ENCODE measurements at places on chromosomes 7 and 10.

- DNase-seq, result no peak
These were observed 115.8 kb upstream of the FAM204A start for GRCh38 chr10:118457824-118458428.

DNA sequence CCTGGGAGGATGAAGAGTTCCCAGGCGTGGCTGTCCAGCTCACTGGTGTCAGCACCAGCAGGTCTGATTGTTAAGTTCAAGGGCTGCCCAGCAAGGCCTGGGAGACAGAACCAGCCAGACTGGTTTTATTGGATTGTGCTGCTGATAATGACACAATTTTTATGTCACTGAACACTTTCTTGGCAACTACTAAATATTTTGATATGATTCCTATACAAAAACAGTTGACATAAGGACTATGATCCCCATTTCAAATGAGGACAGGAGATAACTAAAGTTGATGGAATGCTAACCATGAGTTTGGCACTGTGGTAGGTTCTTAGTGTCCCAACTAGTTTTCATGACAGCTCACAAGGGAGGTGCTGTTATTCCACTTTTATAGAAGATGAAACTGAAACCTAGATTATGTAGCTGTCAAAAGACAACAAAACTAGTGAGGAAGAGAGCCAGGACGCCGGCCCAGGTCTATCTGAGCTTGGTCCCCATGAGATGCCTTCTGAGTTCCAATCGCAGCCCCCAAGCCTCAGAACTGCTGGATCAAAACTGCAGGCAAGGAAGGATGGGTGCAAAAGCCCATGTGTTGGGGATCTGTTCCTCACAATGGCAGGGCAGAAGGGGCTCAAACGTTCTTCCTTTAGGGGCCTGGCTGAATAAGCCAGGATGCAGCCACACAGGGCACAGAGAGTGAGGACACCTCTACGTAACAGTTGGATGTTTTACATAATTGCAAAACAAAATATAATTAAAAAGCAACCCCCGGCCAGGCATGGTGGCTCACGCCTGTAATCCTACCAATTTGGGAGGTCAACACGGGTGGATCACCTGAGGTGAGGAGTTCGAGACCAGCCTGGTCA is 52.8 kb downstream of the COBL start:
- DNase-seq, result no peak

- no peak for DNase-seq
These were observed 558.9 kb downstream of the PARD3 start for GRCh38 chr10:34256216-34256615.

DNA sequence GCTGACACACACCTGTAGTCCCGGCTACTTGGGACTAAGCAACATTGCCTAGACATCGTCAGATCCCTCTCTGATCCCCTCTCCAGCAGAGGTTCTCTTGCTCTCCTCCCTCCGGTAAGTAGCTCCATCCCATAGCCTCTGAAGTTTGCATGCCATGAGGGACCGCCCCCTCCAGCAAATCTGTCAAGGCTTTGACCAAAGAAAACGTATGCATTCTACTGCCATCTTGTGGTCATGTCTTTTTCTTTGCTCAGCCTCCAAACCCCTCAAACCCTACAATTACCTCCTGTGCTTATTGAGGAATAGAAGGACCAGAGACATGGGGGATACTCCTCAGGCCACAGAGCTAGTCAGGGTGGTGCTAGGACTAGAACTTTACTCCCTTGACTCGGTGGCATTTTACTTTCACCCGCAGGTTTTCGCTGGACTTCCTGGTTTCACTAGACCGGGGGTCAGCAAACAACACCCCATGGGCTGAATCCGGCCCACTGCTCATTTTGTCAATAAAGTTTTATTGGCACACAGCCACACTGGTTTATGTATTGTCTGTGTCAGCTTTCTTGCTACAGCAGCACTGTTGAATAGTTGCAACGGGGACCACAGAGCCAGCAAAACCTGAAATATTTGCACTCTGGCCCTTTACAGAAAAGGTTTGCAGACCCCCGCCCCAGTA is 202.6 kb upstream of the FOXK1 start:
- peak; percentile 19 for DNase-seq

DNA sequence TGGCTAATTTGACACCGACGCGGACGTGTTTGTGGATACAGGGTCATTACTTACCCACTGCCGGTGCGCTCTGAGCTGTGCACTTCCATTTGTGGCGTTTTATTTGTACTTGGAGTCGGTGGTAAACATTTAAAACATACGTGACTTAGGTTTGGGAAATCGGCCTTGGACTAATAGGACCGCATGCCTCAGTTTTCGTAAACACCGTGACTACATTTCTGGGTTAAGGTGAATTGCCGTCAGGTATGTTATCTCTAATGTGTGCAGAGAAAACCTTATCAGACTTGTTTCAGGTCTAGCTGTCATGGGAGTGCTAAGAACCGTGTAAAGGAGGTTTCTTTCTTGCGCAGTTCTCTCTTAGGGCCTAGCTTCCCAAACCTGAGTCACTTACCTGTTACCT is 51.7 kb upstream of the NCF1 start:
- DNase-seq, result no peak

- no peak for DNase-seq
These were observed 37.3 kb downstream of the DNAH11 start for GRCh38 chr7:21580073-21580521.

DNA sequence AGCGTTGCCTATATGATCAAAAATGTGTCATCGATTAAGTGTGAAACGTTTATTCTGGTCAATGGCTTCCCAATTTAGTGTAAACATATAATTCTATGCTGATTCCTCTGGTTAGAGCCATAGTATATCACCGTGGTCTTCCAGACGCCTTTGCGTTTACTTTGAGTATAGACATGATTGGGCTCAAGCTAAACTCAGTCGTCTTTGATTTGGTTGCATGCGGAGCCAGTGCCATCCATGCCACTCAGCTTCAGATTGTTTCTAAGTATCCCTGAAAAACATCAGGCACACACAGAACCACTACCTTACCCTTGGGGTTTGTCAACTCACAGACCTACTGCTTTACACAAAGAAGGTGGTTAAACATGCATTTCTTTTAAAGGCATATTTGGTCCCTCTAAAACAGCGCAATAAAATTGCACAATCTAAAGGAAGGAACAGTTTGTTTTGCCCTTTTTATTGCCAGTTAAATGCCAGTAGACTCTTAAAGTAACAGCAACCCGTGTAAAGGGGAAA is 273.6 kb upstream of the KLF6 start:
- no peak for DNase-seq

DNA sequence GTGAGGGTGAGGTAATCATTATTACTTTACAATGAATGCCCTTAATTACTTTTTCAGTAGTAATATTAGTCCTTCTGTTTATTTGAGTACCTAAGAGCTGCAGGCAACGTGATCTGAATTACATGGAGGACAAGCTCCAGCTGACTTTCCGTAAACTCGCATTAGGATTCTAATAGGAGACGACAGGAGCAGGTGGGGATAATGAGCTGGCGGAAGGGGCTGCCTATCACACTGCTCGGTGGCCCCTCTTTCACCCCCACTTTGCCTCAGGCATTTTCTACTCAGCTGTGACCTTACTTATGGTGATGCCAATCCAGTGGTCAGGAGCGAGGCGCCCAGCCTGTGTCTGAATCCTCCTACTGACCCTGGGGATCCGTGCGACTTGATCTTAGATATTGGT is at the start of gene C7orf33:
TSS of gene C7orf33 (plus strand) at position 296 of the 400 bp plus-strand sequence. CDS start 160 bp downstream, outside the sequence.
- DNase-seq, result no peak

GRCh38 chr7:25792586-25792985 is 359.4 kb upstream of the NFE2L3 start:
- no peak for DNase-seq

- no peak for DNase-seq
These were observed 3.2 kb upstream of the ATOH7 start for GRCh38 chr10:68235111-68235510.

GRCh38 chr7:15197042-15197977 is 294.8 kb upstream of the DGKB start:
- no peak for DNase-seq

DNA sequence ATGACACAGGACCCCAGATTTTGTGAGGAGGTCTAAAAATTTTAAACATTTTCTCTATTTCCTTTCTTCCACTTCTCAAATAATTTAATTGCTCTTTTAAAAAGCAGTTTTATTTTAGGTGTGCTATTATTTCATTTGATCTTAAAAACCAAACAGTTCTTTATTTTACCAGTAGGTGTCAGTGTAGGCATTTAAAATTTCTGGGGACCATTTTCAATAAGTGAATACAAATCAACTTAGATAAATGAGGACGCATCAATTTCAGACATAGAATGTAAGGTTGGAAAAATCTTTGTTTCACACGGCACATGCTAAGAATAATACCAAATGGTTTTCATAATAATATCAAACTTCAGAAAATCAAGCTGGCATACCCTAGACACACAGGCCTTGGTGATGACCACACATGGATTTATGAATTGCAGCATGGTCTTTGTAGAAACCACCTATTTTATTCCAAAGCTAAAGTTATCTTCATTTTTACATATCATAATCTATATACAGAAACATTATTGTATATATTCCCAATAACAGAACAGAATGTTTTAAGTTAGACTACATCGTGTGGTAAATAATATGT is 127.6 kb upstream of the SLC26A5 start:
- DNase-seq, result no peak

GRCh38 chr7:11768263-11768662 is 63.7 kb downstream of the THSD7A start:
- no peak for DNase-seq

- peak; percentile 47 for DNase-seq
These were observed 2.4 kb downstream of the ZMIZ2 start for GRCh38 chr7:44750921-44751571.

GRCh38 chr10:113957013-113957412 is 86.7 kb upstream of the ADRB1 start:
- DNase-seq, result no peak

GRCh38 chr10:68899186-68899745 is 1.8 kb upstream of the DDX50 start:
- no peak for DNase-seq

DNA sequence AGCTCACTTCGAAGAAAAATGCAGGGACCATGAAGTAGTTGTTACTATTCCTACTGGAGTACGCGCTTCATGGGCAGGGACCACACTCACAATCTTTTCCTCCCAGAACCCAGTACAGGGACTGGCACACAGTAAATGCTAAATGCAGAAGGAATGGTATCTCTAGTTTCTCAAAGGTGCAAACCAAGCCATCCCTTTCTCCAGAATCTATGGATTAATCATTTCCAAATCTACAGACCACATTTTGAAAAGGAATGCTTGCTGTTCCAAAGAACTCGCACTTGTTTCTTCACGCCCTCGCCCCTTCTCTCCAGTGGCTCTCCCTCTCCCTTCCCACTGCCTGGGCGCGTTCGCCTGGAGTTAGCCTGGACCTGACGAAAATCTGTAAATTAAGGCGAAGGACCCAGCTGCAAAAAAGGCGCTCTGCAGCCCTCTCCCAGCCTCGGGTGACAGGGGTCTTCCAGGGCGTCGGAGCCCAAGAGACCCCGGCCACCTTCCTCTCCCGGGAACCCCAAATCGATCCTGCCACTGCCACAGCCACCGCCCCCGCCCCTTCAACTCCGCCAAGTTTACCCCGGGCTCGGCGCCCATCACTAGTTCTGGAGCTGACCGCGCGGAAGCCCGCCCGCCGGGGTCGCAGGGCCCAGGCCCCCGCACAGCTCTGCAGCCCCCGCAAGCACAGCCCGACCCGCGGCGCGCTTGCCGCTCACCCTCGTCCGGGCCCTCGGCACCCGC is 527 bp downstream of the PDIA4 start:
- DNase-seq, result no peak

DNA sequence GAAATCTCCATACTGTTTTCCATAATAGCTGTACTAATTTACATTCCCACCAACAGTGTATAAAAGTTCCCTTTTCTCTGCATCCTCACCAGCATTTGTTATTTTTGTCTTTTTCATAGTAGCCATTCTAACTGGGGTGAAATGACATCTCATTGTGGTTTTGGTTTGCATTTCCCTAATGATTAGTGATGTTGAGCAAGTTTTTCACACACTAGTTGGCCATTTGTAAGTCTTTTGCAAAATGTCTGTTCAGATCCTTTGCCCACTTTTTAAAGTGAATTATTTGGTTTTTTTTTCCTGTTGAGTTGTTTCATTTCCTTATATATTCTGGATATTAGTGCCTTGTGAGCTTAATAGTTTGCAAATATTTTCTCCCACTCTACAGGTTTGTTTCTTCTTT is 101.0 kb upstream of the NFE2L3 start:
- DNase-seq, result no peak

- no peak for DNase-seq
These were observed 866.3 kb upstream of the LRRN3 start for GRCh38 chr7:110224643-110225042.

DNA sequence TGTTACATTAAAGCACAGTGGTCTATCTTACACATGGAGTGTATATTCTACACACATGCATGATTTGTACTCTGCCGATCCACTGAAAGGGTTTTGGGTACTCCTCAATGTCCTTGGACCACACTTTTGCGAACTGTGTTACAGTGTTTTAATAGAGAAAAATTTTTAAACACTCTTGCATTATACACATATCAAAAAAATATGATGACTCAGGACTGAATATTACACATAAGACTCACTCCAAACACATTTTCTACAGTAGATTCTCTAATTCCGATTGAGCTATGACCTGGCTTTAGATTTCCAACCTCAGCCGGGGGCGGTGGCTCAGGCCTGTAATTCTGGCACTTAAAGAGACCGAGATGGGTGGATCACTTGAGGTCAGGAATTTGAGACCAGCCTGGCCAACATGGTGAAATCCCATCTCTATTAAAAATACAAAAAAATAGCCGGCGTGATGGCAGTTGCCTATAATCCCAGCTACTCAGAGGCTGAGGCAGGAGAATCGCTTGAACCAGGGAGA is 222.4 kb downstream of the CACNA2D1 start:
- no peak for DNase-seq

DNA sequence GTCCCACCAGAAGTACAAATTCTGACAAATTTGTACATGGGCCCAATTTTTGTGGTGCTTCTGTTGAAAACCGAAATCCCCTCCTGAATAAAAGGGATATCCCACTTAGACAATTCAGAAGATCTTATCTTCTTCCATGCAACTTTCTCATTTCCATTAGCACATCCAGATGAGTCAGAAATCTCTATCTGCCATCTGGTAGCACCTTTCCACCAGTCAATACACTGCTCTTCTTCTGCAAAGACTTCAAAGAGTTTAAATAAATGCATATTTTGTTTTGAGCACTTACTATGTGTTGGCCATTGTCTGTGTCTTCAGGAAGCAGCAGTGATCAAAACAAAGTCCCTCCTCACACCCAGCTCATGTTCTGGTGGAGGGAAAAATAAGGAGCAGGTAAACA is 12.7 kb upstream of the KLF6 start:
- no peak for DNase-seq

GRCh38 chr7:25750744-25751508 is 401.1 kb upstream of the NFE2L3 start:
- no peak for DNase-seq

- no peak for DNase-seq
These were observed 12.0 kb upstream of the KLHL7 start for GRCh38 chr7:23093546-23093945.

GRCh38 chr7:142685877-142686508 is 63.3 kb upstream of the PRSS1 start:
- DNase-seq, result no peak

DNA sequence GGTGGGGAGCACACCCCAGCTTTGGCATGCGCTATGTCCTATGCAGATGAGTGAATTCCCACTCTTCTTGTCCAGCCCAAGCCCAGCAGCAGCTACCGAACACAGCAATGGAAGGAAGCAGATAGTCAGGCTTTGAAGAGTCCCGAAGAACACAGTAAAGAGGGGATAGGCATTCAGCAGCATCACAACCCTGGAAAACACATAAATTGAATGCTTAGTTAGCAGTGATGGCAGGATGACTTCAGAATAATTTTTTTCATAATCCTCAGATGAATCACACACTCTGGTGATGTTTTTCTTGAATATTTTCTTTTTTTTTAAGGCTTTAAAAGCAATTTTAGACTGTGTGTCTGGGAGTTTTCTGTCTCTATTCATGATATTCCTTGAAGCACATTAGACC is 95.8 kb downstream of the CFAP58 start:
- no peak for DNase-seq
